Aorta (tissue), 5 donors: ENCODE measurements at places on chromosomes 6 and 20. TPM values are rescaled to one million over a fixed set of nuclear protein-coding genes. Genes with fewer than 3 reads are reported as not detected.

Gene CST4
- total RNA-seq, result not detected

Gene CLPSL2
- total RNA-seq, result not detected

Gene RPS10
- 835 TPM for total RNA-seq

- no peak for DNase-seq
These were observed 885 bp downstream of the MTCL3 start for GRCh38 chr6:127518191-127518709.

- no peak for DNase-seq
These were observed 45.1 kb downstream of the SCAND1 start for GRCh38 chr20:35909176-35909575.

DNA sequence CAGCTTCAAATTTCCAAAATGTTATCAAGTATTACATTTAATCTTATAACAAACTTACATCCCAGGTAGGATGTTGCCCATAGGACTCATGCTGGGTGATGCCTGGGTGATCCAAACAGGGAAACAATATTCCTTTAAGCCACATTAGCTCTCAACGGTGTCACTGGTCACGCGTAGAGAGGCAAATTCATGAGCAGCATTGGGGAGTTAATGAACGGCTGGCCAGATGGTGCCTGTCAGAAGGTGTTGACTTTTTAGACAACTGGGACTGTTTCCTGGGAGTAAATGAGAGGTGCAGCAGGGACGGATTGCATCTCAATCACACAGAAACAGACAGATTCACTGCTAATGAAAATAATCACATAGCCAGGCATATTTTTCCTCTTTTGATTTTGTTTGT is 83.3 kb upstream of the ID4 start:
- no peak for DNase-seq

GRCh38 chr6:47169785-47170616 is 127.9 kb upstream of the ADGRF1 start:
- DNase-seq, result no peak

DNA sequence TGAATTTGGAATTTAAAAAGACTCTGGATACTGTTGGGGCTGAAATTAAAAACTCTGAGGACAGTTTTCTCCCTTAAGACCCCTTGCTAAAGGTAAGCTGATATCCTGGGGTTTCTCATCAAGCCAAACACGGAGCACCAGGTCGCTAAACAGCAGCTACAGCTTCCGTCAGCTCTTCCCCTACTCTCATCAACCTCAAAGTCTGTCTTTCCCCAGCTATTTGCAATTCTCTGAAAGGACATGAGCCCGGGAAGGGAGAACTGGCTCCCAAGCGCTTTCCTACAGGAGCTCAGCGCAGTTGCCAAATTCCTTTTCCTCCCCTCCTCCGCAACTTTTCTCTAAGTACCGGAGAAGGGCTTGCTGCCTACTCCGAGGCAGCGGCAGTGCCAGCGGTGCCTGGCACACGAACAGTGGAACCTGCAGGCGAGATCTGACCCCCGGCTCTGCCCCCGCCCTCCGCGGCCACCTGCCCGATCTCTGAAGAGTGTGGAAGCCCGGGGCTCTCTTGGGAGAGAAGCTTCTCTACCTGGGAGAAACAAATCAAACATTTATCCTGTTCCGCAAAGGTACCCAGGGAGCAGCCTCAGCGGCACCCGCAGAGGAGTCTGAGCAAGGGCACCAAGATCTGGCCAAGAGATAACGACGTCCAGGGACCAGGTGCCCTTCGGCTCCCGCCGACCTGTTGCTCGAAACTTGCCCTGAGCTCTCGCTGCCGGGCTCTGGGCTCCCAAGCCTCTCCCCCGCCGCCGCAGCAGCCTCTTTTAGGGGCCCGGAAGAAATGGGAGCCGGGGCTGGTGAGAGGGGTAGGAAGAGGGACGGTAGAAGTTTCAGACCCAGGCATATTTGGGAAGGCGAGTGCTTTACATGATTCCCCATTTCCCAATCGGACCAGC is 2.2 kb downstream of the CBLN4 start:
- no peak for DNase-seq

GRCh38 chr20:59571551-59572314 is 32.6 kb upstream of the PHACTR3 start:
- DNase-seq, result peak; percentile 66
